Activated CD4-positive, alpha-beta T cell treated with anti-CD3 and anti-CD28 coated beads, Interleukin-2, amount 50 U/mL, for 1 hour (primary cell): ENCODE measurements at places on chromosomes 12 and 14.

DNA sequence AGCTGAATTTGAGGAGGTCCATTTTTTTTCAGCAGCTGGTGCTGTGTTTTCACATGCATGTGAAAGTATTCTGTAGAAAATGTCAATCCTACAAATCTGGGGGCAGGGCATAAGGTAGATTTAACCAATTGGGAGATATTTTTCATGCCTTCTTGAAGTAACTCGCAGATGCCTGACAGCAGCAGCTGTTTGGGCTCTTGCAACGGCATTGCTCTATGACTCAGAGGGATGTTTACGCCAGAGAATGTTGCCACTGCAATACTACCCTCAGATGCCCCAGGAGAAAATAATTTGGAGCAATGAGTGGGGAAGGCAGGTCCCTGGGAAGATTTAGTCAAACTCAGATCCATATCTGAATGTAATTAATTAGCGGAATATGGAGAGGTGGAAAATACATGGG is 42.5 kb upstream of the MYBPC1 start:
- DNase-seq = no peak

DNA sequence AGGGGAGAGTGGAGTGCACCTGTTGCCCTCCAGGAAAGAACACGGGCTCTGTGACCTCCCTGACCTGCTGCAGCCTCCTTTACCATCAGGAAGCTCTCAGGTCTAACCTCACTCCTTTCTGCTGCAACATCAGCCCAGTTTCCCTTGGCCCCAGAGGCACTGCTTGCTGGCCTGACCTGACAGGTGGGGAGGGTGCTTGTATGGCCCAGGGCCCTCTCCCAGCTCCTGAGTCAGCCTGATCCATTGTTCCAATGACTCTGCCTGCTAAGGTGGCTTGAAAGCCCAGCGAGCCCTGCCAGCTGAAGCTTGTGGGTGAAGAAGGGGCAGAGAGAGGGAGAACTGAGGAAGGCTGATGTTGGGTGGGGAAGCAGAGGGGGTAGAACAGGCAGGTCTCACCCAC is 13.2 kb upstream of the KRT78 start:
- DNase-seq = no peak

DNA sequence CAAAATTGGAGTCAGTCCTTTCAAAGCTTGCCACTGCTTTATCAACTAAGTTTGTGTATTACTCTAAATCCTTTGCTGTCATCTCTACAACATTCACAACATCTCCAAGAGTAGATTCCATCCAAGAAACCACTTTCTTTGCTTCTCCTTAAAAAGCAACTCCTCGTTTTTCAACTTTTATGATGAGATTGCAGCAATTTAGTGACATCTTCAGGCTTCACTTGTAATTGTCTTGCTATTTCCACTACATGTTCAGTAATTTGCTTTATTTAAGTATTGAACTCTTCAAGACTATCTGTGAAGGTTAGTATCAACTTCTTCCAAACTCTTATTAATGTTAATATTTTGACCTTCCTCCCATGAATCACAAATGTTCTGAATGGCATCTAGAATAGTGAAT is 747.9 kb downstream of the TMTC2 start:
- no peak for DNase-seq

DNA sequence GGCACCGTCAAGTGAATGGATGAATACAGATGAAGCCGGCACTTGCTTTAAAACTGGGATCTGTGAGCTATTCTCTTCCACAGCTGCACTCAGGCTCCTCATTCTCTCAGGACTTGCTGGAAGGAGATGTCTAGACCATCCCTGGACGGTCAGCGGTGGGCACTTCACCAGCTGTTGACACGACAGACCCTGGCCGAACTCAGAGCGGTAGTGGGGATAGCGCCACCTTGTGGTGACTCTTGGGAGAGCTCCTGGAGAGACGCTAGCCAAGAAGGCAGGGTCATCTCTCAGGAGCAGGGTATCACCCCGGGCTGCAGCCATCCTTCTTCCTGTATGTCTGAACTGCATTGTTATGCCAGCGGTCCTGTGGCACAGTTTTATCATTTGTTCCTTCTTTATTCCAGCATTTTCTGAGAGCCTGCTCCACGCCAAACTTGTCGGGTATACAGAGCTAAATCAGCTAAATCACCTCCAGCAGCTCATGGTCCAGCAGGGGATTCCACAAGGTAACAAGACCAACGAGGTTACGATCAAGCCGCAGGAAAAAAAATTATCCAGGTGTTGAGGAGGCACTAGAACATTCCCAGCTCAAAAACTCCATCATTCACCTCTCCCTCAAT is 10.0 kb downstream of the WNT1 start:
- peak; percentile 75 for DNase-seq

DNA sequence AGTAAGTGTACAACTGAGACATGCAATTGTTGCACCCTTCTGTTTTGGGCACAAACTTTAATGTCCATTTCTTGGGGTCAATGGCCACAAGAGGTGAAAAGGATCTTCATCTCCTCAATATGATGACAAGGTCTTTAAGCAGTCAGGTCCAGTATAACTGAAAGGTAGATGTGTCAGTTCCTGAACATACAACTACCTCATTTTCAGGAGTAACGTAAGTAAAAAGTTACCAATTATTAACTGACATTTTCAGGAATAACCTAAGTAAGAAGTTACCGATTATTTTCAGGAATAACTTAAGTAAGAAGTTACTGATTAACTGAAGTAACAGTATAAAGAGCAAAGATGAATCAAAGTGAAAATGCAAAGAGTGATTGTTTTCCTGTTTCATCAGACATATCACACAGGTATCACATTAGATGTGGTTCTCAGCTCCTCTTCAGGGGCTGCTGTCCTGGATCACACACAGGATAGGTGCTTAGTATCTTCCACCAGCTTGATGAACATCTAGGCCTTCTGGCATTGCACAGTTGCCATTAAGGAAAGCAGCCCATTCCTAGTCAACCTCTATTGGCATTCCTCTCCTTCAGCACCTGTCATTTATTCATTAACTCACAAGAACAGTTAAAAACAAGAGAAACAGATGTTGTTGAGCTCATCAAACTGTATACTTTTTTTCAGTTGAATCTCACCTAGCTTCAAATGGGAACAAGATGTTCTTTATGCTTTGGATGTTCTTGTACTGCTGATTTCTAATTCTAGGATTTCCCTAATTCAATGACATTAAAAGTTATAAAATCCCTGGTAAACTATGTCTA is 200.0 kb downstream of the FOXG1 start:
- no peak for DNase-seq

DNA sequence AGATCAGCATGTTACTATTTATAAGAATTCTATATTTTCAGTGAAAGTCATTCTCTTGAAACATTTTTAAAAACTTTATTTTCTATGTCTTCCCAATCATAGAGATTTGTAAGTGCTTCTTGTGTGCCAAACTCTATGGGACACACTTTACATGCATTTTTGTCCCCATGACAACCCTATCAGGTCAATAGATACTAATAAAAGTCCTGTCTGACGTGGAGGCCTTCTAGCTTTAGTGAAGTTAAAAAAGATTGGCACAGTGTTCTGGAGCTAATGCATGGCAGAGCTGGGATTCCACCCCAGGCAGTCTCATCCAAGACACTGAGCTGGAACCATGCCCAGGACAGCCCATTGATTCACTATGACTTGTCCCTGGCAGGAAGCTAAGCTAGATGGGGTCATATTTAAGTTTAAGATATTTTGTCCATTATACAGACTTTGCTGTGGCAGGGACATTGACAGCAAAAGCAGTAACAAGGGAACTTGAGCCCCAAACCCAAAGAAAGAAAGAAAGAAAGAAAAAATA is 28.1 kb downstream of the TTC6 start:
- DNase-seq = no peak

- no peak for DNase-seq
These were observed 434.0 kb upstream of the RGS6 start for GRCh38 chr14:71498212-71498611.

GRCh38 chr12:21894792-21895595 is 46.2 kb downstream of the ABCC9 start:
- no peak for DNase-seq

- DNase-seq = no peak
These were observed 49.7 kb downstream of the CYP46A1 start for GRCh38 chr14:99733540-99734405.

DNA sequence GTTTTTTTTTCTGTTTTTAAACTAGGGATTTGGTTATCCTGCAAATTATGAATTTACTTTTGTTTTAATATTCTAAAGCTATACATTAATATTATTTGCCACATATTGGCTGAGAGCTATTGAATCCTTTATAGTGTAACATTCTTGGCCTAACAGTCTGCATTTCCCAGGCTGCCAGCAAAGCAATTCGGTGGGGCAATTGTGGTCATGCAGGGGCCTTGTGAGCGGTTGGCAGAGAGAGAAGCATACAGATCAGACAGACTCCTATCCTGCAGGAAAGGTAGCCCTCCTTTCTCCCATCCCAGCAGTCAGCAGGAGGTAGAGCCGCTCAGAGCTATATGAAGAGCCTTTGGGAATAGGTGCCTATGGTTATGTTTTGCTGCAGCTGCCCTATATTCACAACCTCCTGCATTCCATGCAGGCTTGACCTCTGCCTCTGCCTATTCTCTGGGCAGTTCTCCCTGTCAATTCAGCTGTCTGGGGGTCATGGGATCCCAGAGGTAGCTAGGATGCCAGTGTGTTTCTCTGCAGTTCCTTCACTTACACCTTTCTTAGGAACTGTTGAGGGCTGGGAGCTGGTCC is 144.7 kb downstream of the GPHN start:
- DNase-seq = no peak

- DNase-seq = peak; percentile 31
These were observed 589.3 kb upstream of the TMEM132C start for GRCh38 chr12:127677537-127678131.

- DNase-seq = no peak
These were observed 19.3 kb upstream of the SERPINA6 start for GRCh38 chr14:94342334-94342934.

GRCh38 chr12:62785941-62786559 is 148.9 kb downstream of the PPM1H start:
- DNase-seq = no peak

- DNase-seq = no peak
These were observed 868 bp downstream of the SPATA7 start for GRCh38 chr14:88386256-88386794.

DNA sequence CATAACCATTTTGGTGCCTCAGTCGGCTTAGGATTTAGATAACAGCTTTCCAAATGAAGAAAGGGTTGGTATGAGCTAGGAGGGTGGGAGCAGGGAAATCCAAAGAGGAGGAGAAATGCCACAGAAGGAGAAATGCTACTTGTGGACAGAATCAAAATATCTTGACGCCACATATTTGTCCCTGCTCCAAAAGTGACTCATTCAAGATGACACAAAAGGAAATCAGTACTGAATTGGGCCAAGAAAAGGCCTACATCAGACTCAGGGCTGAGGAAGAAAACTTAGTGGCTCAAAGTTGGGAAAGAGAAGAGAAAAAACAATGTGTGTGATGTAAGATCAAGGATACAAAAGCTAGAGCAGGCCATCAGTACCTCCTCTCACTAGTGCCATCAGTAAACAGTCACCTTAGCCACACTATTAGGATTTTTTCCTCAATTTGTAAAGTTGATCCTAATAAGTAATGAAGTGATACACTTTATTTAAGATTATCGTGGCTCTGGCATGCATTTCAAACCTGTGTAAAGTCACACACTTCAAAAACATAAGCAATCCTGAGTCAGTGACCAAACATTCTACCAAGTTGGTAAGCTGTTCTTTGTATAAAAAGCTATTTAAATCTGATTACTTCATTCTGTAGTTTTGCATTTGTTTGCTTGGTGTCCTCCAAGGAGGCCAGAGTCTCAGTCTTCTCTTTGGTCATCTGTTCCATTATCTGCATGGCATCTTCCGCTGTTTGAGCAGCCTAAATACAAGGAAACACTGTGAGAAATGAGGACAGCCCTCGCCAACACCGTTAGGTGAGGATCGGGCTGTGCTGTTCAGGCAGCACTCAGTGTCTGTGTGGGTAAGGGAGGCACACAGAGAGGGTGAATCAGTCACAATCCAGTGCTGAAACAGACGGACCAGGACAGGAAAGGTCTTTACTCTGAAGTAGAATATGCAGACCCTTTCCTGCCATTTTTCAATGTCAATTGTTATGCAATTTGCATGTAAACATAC is 52.6 kb upstream of the VPS33A start:
- no peak for DNase-seq

DNA sequence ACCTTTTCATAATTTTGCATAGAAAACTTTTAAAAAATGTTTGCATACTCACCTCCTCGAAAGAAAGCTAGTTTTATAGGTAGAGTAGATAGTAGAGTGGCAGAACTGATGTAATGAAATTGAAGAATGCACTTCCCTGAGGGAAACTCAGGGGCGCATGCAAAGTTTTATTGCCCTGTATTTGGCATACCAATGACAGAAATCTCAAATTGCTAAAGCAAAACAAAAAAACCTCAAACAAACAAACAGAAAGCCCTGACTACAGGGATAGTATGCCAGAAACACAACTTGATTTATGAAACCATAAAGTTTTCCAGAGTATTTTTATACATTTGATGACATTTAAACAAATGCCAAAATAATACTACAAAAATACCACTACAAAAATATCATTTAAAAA is 1.8 kb downstream of the RASSF9 start:
- no peak for DNase-seq

DNA sequence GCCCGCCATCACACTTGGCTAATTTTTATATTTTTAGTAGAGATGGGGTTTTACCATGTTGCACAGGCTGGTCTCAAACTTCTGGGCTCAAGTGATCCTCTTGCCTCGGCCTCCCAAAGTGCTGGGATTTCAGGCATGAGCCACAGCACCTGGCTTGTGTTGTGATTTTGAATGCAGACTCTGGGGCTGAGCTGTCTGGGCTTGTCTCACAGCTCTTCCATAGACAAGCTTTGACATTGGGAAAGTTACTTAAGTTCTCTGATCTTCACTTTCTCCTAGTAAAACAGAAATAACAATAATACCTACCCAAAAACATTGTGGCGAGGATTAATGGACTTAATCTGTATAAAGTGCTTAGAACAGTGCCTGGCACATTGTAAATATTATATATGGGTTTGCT is 36.0 kb downstream of the TMBIM6 start:
- no peak for DNase-seq

DNA sequence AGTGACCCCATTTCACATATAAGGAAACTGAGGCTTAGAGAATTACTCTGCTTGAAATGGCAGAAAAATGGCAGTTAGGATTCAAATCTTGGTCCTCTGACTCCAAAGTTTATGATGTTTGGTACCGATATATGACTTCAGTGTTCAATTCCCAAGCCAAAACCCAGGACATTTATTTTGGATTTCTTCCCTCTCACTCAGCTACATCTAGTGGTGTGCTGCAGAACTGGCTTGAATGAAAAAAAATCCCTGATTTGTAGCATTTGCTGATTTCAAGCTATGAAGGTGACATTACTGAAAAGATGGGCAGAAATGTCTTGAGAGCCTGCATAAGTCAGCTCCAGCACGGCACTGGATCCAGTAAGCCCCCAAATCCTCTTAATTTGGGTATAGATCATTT is 106.4 kb downstream of the EFCAB11 start:
- no peak for DNase-seq

- no peak for DNase-seq
These were observed 1.4 kb downstream of the PCK2 start for GRCh38 chr14:24095271-24096068.

GRCh38 chr12:73867147-73867546 is 670.5 kb upstream of the ATXN7L3B start:
- no peak for DNase-seq

GRCh38 chr12:52300796-52301691 is 9.7 kb upstream of the KRT81 start:
- no peak for DNase-seq
